H4 (cell line): ENCODE measurements at places on chromosomes 7 and 10.

DNA sequence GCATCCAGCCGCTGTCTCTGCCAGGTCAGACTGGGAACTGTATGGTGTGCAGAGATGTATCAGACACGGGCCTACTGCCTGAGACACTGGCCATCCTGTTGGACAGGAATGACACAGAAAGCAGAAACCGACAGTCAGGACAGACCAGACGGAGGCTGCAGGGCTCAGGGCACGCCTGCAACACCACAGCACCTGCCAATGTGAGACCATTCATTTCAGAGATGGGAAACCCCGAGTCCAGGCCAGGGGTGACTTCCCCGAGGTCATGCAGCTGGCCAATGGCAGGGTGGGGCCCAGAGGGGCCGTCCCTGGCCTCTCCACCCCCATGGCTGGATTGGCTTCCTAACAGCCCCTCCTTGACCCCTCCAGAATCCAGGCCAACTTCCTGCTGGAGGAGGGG lies 34.7 kb downstream of the GRID1 start:
- no peak for DNase-seq

DNA sequence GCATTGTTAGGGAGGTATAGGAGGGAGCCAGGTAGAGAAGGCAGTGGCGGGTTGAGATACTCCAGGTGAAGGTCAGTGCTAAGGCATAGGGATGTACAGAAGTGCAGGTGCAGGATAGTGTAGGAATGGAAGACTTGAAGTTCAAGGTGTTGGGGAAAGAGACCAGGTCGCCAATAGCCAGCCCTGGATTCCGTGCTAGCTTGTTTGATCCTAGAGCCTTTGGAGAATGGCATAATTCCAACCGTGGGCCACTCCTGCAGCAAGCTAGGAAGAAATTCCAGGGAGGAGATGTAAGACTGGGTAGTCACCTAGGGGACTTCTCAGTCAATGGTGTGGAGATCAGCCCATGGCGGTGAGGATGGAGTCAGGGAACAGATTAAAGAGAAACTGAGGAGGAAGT lies 272.7 kb downstream of the RPS24 start:
- DNase-seq = no peak

GRCh38 chr7:48416327-48416908 lies 245.2 kb downstream of the ABCA13 start:
- DNase-seq = no peak

DNA sequence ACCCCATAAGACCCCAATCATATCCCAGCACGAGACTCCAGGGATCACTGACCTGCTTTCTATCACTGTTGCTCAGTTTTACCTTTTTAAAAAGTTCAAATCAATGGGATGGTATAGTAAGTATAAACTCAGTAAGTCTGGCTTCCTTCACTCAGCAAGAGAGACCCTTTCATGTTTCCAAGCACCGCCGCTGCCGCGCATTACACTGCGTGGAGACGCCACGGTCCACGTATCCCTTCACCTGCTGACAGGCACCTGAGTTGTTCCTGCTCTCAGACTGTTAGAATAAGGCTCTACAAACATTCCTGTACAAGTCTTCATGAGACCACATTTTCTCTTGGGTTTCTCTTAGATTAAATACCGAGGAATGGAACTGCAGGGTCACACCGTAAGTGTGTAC lies 28.3 kb downstream of the MAD1L1 start:
- DNase-seq = no peak

DNA sequence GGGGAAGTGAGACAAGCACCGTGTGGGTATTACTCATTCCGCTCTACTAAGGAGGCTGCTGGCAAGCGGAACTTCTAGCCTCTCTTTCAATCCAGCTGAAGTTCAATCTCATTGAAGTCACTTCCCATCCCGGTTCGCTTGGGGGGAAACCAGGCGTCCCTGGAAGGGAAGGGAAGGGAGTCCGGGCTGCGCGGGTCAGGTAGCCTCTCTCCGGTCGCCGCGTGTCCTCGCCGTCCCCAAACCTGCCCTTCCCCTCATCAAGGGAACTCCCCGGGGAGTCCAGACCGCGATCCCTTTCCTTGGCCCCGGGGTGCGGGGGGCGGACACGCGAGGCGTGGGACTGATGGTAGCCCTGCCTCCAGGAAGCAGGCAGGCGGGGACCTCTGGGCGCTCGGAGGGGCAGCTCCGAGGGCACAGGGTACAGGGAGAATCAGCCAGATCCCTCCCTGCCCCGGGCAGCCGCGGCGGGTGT lies 598 bp upstream of the ZEB1 start:
- no peak for DNase-seq

DNA sequence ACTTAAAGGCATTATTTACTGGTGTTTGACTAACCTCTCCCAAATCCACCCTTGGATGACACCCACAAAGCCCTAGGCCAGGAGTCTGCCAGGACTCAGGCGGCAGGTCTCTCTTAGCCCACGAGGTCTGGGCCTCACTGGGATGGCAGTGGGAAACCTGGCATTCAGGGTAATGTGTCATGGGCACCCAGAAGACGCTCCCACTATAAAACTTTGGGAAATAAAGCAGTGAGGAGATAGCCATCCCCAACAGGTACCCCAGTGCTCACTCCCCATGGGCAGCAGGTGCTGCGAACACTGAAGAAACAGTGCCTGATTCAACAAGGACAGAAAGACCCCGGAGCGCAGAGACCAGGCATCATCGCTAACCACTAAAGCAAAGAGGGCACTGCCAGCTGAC lies 14.4 kb upstream of the PTPRN2 start:
- no peak for DNase-seq

- DNase-seq = no peak
These were observed 349.5 kb upstream of the PLXDC2 start for GRCh38 chr10:19466709-19467108.

DNA sequence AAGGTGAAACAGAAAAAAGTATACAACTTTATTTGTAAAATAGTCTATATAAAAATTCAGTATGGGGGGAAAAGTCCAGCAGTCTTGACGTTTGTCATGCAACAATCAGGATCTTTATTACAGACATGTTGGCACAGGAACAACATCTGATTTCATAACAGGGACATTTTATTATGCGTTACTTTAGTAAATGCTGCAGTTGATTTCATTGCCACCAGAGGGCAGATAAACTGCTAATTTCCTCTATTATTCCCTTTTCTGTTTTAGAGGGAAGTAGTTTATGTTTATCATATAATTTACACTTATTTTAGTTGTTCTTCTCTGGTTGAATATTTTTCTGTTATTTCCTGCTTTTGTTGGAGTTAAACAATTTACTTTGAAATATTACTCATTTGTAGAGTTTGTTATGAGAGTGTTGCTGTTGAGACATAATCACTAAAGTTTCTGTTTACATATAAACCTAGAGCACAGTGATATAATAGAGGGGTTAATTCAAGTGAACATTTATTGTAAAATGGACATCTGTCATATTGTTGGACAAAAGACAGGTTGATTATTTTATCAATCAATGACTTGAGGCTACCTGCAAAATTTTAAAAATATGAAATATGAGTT lies 3.3 kb downstream of the PLXDC2 start:
- peak; percentile 36 for DNase-seq

- no peak for DNase-seq
These were observed 254.7 kb upstream of the NFE2L3 start for GRCh38 chr7:25897261-25897782.
